Activated CD8-positive, alpha-beta memory T cell treated with anti-CD3 and anti-CD28 coated beads, Interleukin-2, amount 10 ng/mL, durations not matched to agents 7 days and 5 days (primary cell): ENCODE measurements at places on chromosomes 6 and 20. TPM values are rescaled to one million over a fixed set of nuclear protein-coding genes. Genes with fewer than 3 reads are reported as not detected.

DNA sequence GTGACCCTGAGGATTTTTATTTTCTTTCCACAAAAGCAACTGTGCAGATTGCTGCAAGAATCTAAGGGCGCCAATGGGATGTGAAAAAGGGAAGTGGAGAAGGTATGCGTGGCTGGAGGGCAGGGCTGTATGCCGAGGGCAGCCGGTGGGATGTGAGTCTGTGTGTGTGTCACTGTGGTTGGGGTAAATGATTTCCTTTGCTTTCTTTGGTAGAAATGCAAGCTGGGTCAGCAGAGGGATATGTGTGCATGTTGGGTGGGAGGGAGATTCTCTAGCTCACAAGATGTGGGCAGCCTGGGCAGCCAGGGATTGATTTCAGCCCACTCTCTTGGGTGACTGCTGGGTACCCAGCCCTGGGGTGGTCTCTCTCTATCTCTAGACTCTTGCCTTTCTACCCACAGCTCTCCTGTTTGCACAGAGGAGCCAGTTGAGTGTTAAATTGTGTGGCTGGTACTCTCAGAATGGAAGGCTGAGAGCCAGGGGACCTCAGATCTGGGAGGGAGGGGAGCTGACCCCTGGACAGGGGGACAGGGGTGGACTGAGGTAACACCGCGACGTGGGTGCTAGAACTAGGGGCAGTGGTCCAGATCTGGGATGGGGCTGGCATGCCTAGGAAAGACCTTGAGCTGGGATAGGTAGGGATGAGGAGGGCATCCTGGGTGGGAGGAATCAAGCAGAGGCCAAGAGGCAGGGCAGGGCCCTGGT is 136.8 kb upstream of the RNF24 start:
- H3K27ac ChIP-seq = no peak overlapping the region
- H3K27me3 ChIP-seq = peaks cover 38% of the 10 kb centered on the region
- H3K36me3 ChIP-seq = no peaks in the 10 kb centered on the region
- no peak for DNase-seq
- H3K4me1 ChIP-seq = peaks cover 28% of the 10 kb centered on the region
- H3K4me3 ChIP-seq = no peak overlapping the region

GRCh38 chr6:145809785-145810184 is 4.8 kb downstream of the FBXO30 start:
- peaks cover 25% of the 10 kb centered on the region for H3K36me3 ChIP-seq
- H3K4me1 ChIP-seq = peaks cover 13% of the 10 kb centered on the region
- no peak for DNase-seq
- no peak overlapping the region for H3K27ac ChIP-seq

- H3K4me1 ChIP-seq = peaks cover 31% of the 10 kb centered on the region
- peaks cover 48% of the 10 kb centered on the region for H3K27me3 ChIP-seq
- H3K36me3 ChIP-seq = no peaks in the 10 kb centered on the region
- DNase-seq = no peak
- no peak overlapping the region for H3K4me3 ChIP-seq
- H3K27ac ChIP-seq = no peak overlapping the region
Measured at GRCh38 chr6:157755032-157755745, 67.9 kb upstream of the SNX9 start.

DNA sequence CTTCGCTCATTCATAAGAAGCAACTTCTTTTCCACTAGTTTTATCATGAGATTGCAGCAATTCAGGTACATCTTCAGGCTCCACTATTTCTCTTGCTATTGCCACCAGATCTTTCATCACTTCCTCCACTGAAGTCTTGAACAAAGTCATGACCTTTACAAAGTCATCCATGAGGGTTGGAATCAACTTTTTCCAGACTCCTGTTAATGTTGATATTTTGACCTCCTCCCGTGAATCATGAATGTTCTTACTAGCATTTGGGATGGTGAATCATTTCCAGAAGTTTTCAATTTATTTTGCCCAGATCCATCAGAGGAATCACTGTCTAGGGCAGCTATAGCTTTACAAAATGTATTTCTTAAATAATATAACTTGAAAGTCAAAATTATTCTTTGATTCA is 1.5 kb downstream of the CENPQ start:
- H3K27me3 ChIP-seq = no peaks in the 10 kb centered on the region
- H3K36me3 ChIP-seq = peaks cover 18% of the 10 kb centered on the region
- peaks cover 50% of the 10 kb centered on the region for H3K4me1 ChIP-seq

DNA sequence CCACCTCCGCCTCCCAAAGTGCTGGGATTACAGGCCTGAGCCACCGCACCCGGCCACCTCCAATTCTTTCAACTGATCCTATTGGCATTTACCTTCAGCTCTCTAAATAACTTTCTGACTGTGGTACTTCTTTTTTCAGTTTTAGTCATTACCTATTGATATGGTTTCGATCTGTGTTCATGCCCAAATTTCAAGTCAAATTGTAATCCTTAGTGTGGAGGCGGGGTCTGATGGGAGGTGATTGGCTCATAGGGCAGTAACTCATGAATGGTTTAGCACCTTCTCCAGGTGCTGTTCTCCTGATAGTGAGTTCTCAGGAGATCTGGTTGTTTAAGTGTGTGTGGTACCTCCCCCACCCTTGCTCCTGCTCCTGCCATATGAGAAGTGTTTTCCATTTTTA is 140.9 kb downstream of the LPA start:
- H3K27me3 ChIP-seq = peaks cover 14% of the 10 kb centered on the region
- DNase-seq = peak; percentile 53
- H3K4me3 ChIP-seq = no peak overlapping the region
- peaks cover 39% of the 10 kb centered on the region for H3K4me1 ChIP-seq
- H3K27ac ChIP-seq = no peak overlapping the region
- H3K36me3 ChIP-seq = peaks cover 9% of the 10 kb centered on the region

DNA sequence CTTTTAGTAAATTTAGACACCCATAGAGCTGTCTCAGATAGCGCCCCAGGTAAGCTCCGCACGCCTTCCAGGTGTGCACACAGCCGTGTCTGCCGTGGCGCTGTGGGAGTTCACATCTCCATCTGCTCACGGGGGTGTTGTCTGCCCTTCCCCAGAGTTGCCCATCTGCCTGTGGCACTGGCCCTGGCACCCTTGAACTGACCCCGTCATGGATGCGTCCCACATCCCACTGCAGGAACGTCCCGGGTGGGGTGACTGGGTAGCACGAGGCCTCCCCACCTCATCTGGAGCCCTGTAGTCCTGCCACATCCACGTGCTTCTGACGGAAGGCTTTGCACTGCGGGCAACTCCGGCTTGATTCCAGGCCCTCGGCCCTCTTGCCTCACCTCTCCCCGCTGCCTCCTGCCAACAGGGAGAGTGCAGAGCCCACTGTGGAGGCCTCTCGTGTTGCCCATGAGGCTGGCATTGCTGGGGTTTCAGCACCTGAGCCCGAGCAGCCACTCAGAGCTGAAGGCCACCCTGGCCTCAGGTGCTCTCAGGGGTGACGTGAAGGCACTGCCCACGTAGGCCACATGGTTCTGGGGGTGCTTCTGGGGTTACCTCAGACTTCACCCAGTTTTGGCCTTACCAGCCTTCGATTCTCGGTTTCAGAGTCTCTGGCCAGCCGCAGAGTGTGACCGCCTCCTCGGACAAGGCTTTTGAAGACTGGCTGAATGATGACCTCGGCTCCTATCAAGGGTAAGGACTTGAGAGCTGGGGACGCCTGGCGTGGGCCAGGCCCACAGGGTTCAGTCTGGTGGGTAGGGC is 5.1 kb downstream of the ARFGAP1 start:
- H3K27me3 ChIP-seq = no peaks in the 10 kb centered on the region
- H3K4me1 ChIP-seq = peaks cover 21% of the 10 kb centered on the region
- H3K4me3 ChIP-seq = no peak overlapping the region
- H3K27ac ChIP-seq = no peak overlapping the region

MYCT1 gene
- total RNA-seq = not detected

DNA sequence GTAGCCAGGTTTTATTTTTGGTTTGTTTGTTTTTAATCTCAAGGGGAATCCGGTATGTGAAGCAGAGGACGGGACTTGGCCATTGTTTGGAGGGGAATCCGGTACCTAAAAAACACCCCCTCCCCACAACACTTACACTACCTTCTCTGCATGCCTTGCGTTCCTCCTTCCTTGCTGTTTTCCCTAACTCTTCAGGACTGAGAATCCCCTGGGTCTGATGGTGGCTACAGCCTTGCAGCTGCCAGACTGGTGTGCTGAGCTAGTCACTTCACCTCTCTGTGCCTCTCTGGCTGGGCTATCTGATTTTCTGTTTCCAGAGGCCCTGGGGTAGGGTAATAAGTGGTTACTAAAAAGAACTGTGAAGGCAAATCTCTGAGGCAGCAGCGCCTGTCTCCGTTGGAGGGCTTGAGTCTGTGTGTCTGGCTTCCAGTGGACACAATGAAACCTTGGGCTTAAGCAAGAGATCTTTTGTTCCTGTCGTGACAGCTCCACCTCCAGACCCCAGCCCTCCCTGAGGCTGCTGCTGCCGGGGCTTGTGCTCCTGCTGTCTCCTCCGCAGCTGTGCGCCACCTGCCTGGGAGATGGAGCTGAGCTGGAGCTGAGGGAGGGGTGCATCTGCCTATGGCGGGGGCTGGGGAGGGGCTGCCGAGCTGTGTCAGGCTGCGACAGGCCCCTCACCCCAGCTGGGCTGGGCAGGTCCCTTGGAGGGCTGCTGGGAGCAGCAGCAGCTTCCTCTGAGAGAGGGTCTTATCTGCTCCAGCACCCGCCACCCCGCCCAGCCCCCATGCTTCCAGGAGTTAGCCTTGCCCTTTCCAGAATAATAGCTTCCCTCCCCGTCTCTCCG is 65.8 kb upstream of the CCDC167 start:
- H3K4me1 ChIP-seq = no peaks in the 10 kb centered on the region
- H3K36me3 ChIP-seq = no peaks in the 10 kb centered on the region
- no peak for DNase-seq
- peaks cover 14% of the 10 kb centered on the region for H3K27me3 ChIP-seq
- no peak overlapping the region for H3K4me3 ChIP-seq

DNA sequence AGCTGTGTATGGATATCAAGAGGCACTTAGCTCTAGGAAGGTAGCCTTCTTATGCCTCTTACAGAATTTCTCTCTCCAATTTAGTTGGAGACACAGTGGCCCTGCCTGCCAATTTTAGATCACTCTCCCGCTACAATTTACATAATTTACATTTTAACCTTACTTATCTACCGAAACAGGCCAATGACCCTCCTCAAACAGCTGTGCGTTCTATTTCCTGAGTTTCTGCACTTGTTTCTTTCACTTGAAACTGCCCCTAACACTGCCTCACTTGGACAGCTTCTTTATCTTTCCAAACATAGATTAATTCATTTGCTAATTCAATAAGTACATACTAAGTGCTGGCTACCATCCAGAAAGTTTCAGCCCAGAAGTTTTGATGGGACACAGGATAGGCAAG is 52.9 kb upstream of the HDDC2 start:
- H3K27ac ChIP-seq = no peak overlapping the region
- H3K27me3 ChIP-seq = peaks cover 34% of the 10 kb centered on the region
- H3K4me1 ChIP-seq = peaks cover 5% of the 10 kb centered on the region
- no peak for DNase-seq

- H3K27ac ChIP-seq = no peak overlapping the region
- no peaks in the 10 kb centered on the region for H3K4me1 ChIP-seq
- no peaks in the 10 kb centered on the region for H3K36me3 ChIP-seq
- H3K4me3 ChIP-seq = no peak overlapping the region
- DNase-seq = no peak
Measured at GRCh38 chr6:22709803-22710202, 140.4 kb downstream of the HDGFL1 start.

DNA sequence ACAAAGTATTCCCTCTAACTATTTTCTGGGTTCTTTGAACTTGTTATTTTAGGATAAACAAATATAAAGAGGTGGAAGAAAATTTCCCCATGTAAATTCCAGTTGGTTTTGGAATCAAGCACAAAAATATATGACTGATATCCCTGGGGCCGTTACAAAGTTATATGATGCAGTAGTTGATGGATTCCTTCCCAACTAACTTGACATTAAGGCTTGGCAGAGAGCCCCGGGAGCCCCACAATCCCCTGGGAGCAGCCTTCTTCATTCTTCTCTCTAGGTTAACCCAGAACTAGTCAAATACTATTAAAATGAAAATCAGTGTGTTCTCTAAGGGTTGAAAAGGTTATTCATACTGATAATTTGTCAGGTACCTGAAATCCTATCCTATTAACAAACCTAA is 508.9 kb upstream of the SOX4 start:
- no peaks in the 10 kb centered on the region for H3K27me3 ChIP-seq
- no peak overlapping the region for H3K4me3 ChIP-seq
- no peak for DNase-seq
- H3K27ac ChIP-seq = no peak overlapping the region
- no peaks in the 10 kb centered on the region for H3K4me1 ChIP-seq
- peaks cover 13% of the 10 kb centered on the region for H3K36me3 ChIP-seq

- H3K4me3 ChIP-seq = no peak overlapping the region
- no peak overlapping the region for H3K27ac ChIP-seq
- H3K36me3 ChIP-seq = no peaks in the 10 kb centered on the region
- no peaks in the 10 kb centered on the region for H3K4me1 ChIP-seq
- DNase-seq = no peak
Measured at GRCh38 chr6:82611751-82612150, 248.1 kb downstream of the TPBG start.

GRCh38 chr6:141103246-141103645 is 1029.5 kb upstream of the GJE1 start:
- no peak overlapping the region for H3K4me3 ChIP-seq
- no peak for DNase-seq
- H3K27ac ChIP-seq = no peak overlapping the region
- no peaks in the 10 kb centered on the region for H3K36me3 ChIP-seq
- no peaks in the 10 kb centered on the region for H3K4me1 ChIP-seq

DNA sequence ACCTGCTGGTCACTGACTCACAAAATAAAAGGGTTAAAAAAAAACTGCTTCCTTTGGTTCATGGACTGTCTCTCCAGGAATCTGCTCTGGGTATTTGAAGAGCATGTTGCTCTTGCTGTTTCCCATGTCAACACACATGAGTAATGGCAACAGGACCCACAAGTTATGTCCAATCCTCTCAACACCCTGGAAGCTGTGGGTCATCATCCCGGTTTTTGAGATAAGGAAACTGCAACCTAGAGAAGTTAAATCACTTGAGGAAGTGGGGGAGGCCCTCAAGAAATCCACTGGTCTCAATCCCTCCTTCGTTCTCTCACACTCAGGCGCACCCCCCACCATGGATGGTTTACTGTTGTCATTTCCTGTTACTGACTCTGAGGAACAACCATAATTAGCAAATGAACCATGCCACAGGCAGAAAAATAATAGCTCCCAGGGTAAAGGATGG is 12.4 kb downstream of the MAP1LC3A start:
- H3K4me3 ChIP-seq = no peak overlapping the region
- DNase-seq = no peak
- no peaks in the 10 kb centered on the region for H3K27me3 ChIP-seq
- peak overlapping the region; percentile 29 for H3K27ac ChIP-seq

GRCh38 chr6:148947621-148948444 is 201.0 kb downstream of the UST start:
- no peak overlapping the region for H3K4me3 ChIP-seq
- H3K36me3 ChIP-seq = no peaks in the 10 kb centered on the region
- no peak overlapping the region for H3K27ac ChIP-seq
- H3K27me3 ChIP-seq = peaks cover 3% of the 10 kb centered on the region
- peak; percentile 84 for DNase-seq

GRCh38 chr20:59730722-59731121 is 126.4 kb downstream of the PHACTR3 start:
- H3K27me3 ChIP-seq = peaks cover 6% of the 10 kb centered on the region
- H3K36me3 ChIP-seq = no peaks in the 10 kb centered on the region
- no peak overlapping the region for H3K4me3 ChIP-seq
- no peak for DNase-seq
- no peak overlapping the region for H3K27ac ChIP-seq
- no peaks in the 10 kb centered on the region for H3K4me1 ChIP-seq
